ENCODE measurements at places on chromosomes 11 and 22. TPM values are rescaled to one million over a fixed set of nuclear protein-coding genes. Genes with fewer than 3 reads are reported as not detected.

The MOV10L1 gene
- not detected for total RNA-seq

The DCDC1 gene
- 2.6 TPM for total RNA-seq

The USH1C gene
- total RNA-seq: not detected

The CPT1B gene
- 84.1 TPM for total RNA-seq

The GAB4 gene
- not detected for total RNA-seq

The PSMC3 gene
- total RNA-seq: 205 TPM

DNA sequence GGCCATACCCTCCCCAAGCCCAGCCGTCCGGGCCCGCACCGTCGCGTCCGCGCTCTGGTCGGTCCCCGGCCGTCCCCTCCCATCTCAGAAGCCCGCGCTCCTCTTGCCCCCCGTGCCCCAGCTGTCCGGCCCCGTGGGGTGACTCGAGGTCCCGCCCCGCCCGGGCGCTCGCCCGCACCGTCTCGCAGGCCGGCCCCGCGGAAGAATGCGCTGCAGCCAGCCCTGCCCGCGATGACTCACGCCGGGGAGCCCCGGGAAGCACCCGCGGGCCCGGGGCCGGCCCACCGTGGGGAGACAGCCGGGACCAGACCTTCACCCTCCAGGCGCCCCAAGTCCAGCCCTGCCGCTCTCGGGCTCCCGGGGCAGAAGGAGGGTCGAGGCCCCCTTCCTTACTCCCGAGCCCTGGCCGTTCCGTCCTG, 320 bp upstream of the PHLDA2 start:
- no peak for DNase-seq

GRCh38 chr11:130171534-130171933, 12.0 kb downstream of the ST14 start:
- no peak for DNase-seq

DNA sequence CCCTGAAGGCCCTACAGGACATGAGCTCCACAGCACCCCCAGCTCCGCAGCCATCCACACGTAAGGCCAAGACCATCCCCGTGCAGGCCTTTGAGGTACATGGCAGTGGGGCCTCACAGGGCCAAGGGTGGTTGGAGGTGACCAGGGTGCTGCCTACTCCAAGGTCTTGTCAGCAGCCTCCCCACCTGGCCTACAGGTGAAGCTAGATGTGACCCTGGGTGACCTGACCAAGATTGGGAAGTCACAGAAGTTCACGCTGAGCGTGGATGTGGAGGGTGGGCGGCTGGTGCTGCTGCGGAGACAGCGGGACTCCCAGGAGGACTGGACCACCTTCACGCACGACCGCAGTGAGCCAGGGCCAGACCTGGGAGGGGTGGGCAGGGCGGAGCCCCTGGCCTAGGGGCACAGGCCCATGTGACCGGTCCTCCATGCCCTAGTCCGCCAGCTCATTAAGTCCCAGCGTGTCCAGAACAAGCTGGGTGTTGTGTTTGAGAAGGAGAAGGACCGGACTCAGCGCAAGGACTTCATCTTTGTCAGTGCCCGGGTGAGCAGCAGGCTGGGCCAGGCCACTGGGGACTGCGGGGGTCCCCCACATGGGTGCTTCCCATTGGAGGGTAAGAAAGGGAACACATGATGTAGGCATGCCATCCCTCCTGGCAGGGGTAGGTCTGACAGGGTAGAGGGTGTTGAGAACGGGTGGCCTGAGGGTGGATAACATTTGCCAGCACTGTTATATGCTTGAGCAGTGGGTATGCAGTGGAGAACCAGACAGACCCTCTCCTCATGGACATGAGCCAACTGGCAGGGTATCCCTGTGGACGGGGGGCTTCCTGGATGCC, 5.6 kb downstream of the INPPL1 start:
- no peak for DNase-seq

- no peak for DNase-seq
These were observed 819.9 kb downstream of the FAM181B start for GRCh38 chr11:81913793-81914192.

DNA sequence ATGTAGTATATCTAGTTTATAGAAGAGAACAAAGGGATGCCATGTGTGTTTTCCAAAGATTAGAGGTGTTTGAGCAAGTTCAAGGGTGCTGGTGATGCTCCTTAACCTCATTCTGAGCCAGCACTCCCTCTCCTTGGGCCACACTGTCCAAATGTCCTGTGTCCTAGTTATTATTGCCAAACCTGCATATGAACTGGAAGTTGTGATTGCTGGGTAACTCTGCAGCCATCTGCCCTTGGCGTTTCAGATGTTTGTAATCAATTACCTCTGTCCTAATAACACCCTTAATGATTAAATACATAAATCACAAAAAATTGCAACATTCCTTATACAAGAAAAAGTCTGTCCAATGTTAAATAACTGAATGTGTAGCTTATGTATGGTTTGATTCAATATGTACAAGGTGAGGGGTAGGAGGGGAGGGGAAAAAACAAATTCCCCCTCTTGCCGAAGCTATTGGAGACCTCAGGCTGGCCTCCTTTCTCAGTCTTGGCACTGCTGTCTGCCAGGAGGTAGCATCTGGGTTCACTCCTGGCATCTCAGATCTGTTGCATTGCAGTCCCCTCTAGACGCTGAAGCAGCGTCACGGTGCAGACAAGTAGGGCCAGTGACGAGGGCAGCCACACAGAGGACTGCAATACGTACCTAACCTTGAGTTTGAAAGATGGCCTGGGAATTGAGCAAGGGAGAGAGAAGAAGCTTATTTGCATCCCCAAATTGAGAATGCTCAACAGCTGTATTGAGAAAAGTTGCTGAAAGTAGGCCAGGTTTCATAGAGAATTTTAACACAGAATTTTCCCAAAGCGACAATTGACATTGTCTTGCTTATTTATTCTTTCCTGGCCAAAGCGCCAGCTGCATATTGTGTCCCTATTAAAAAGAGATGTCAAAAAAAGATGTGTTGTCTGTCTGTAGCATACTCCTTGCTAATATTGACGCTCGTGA, 89.6 kb upstream of the ARHGAP32 start:
- DNase-seq: no peak

GRCh38 chr11:11608783-11609232, 13.0 kb downstream of the GALNT18 start:
- no peak for DNase-seq

- DNase-seq: no peak
These were observed 423.7 kb downstream of the BRD1 start for GRCh38 chr22:49404020-49404419.

DNA sequence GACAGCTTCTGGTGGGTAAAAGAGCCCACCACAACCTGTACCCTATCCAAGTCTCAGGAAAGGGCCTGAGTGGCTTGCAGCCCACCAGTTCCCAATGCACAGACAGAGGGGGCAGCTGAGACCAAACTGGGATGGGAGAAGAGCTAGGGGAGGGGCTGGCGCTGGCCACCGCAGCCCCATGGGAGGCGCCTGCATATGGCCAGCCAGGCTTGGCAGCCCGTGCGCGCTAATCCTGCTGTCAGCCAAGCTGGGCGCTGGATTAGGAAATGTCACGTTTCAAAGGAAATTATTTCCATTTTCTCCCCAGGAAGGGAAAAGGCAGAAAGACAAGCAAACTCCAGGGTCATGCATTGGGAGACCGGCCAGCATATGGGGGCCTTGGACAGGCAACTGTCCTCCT, 236.8 kb downstream of the BUD13 start:
- DNase-seq: no peak

DNA sequence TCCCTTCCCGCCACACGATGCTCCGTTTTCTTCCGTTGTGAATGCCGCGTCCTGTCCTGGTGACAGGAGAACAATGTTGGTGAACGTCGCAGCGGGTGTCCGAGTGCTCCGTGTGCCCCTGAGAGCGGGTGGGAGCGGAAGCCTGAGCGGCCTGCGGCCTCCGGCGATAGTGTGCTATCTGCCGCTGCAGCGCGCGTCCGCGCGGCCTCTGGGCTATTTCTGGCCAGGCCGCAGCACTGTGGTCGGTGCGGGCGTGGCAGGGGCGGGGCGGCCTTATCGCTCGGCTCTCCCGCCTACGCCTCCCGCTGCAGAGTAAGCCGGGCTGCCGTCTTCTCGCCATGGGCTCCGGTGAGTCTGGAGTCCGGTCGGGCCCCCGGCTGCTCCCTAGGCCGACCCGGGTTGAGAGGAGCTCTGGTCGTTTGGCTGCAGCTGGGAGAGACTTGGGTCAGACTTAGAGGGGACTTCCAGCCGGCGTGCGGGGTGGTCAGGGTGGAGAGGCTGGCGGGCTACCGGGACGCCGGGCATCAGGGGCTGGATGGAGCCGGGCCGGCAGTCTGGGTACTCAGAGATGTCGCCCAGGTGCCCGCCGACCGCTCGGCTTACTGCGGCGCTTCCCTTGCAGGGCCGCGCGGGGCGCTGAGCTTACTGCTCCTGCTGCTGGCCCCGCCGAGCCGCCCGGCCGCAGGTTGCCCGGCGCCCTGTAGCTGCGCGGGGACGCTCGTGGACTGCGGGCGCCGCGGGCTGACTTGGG, at the start of gene GP1BB:
Gene GP1BB, plus strand, starts transcription at position 308 of the 751 bp plus-strand sequence. Its CDS starts 31 bp downstream, at position 339.
- no peak for DNase-seq

DNA sequence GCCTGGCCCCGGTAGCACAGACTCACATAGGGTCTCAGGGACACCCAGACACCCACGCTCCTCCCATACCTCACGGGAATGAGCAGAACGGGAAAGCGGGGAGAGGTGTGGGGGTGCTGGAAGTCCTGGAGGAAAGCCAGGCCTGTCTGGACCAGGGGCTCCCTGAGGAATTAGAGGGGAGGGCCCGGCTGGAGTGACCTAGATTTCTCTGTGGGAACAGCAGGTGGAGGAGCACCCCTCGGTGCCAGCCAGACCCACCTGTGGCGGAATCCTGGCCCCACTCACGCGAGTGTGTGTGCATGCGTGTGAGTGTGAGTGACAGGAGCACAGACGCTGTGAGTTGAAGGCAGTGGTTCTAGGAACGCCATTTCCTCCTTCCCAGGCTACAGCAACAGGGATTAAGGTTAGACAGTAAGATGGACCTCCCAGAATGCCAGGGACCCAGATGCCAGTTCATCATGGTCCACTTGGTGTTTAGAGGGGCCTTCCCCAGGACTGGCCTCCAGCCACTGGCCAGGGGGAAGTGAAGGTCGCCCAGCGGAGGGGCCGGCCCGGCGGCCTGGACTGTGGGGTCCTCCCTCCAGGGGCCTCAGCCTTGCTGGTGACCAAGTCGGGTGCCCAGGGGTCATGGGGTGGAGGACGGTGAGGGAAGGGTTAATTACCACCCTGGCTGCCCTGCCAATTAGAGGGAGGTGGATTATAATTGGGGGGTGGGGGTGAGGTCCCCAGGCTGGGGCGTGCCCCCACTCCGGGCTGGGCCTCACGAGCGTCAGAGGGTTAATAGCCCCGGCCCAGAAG, 1.0 kb downstream of the PKP3 start:
- DNase-seq: no peak

- no peak for DNase-seq
These were observed 14.5 kb downstream of the GUCD1 start for GRCh38 chr22:24540470-24540869.

DNA sequence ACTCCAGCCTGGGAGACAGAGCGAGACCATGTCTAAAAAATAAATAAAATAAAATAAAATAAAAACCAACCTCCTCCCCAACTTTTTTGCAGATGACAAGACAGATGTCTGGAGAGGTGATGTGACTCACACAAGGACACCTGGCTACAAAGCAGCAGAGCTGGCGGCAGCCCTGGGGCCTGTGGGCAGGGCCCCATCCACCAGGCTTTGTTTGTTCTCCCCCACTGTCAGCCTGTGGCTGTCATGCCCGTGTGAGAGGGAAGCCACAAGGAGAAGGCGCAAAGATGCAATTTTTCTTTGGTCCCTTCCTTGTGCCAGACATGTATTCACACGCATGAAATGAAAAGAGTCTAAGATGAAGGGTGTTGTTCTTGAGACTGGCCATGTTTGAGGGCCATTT, 16.6 kb downstream of the CD59 start:
- DNase-seq: no peak

- DNase-seq: no peak
These were observed 41.9 kb downstream of the MICAL2 start for GRCh38 chr11:12152321-12152720.

DNA sequence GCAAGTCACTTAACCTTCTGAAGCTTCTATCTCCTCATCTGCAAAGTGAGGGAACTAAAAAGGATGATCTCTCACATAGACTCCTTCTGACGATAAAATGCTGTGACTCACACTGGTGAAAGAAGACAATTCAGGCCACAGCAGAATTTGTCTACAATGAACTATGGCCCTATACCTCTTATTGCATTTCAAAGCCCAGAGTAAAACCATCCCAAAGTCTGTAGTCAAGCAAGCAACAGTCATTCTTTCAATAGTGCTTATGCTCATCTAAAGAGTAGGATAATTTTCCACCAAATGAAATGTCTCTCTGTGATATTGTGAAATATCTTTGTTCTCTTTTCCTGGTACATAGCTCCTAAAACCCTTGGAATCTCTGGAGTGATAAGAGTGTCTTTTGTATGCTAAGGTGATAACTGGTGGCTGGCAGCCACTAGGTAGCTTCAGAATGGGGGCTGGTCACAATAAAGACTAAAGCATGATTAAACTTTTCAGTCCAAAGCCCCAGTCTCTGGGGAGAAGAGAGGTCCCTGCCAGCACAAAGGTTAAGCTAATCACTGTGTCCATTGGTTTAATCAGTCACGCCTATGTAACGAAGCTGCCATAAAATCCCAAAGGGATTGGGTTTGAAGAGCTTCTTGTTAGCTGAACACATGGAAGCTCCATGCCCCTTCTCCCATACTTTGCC, 30.8 kb downstream of the SYTL2 start:
- no peak for DNase-seq

DNA sequence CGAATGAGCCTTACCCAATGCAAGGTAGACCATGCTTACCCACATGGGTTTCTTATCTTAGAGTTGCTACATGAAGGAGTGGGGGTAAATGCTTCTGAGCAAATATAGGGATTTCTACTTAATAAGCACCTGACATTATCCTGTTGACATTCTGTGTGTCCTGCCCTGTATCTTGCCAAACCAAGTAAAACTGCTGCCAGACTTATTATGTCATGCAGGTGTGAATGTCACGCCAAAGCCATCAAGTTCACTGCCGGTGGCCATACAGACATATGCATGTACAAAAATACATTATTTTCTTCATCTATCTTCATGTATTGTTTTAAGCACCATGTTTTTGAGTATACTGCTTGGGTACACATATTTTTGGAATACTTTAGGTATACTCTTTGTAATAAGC, 70.2 kb downstream of the NOX4 start:
- no peak for DNase-seq

DNA sequence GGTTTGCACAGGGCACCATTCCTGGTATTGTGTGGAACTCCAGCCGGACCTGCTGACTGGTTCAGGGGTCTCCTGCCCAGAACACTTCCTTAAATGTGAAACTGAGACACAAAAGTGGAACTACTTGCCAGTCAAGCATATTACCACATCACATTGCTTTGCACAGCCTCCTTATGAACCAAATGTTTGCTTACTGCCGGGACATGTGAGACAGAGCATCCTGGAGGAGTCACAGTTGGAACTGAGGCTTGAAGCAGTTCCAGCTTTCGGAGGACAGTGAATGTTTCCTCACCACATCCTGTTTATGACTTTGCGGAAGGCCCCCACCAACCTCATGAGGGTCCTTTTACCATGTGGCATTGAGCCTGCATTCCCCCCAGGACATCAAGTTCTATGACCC, 105.8 kb upstream of the ARHGAP42 start:
- no peak for DNase-seq

DNA sequence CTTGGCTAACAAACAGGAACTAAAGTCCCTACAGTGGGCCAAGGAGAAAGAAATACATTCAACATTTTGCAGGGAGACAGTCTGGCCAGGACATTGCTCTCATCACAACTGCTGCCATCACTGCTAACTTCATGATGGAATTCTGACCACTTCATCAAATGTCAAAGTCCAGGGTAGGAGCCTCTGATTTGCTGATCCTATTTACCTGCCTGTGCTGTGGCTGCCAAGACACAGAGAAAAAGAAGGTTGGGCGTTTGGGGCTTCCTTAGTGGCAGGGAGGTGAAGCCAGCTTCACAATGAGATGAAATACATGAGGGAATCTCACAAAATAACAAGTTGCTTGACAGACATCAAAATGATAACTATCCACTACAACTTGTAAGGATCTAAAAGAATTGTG, 343.9 kb upstream of the CADM1 start:
- DNase-seq: no peak
